ENCODE measurements at places on chromosomes 13 and 19.

GRCh38 chr13:72458701-72459100, 268.7 kb downstream of the MZT1 start:
- DNase-seq: no peak

DNA sequence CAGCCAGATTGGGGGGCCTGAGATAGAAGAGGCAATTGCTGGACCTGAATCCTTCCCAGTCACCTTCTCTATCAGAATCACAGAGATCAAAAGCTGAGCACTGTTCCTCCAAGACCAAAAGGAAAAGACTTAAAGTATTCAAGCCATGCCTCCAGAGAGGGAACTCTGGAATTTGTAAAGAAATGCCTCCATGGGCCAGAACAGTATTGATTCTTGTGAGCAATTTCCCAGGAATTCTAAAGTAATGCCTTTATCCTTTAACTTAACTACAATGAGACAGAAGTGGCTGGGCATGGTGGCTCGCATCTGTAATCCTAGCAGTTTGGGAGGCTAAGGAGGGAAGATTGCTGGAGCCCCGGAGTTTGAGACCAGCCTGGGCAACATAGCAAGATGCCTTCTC, 148.8 kb downstream of the FLT1 start:
- no peak for DNase-seq

DNA sequence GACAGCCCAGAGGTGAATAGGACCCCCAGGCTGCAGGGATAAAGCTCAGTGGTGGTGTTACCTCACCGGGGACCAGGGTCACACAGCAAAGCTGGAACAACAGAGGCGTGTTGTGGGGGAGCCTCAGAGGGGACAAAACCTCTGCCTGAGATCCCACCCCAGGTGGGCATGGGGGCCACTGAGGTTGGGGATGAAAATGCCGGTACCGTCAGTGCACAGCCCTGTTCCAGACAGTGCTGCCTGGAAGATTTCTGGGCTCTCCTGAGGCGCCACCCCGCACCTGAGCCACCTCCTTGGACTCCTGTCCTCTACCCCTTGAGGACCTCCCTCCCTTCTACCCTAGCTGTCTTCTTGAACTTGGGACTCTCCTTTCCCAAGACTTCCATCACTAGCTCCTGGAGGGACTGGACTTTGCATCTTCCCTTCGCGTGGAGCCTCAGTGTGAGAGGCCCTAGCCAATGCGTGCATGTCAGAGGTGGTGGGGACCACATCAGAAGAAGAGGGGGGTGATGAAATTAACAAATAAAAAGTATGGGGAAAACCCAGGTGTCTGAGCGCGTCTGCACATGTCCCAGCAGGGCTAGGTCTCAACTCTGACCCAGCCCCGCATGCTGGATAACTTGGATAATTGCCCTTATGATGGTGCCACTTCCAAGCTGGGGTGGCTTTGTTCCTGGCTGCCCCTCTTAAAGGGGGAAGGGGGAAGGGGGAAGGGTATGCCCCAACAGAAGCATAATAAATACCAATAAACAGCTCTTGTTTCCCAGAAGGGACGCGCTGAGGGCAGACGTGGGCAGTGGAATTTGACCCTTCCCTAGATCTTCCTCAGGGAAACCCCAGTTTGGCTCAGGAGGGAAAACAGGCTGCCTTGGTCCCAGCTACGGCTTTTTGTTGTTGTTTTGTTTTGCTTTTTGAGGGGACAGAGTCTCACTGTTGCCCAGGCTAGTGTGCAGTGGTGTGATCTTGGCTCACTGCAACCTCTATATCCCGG, 11.6 kb downstream of the CNFN start:
- DNase-seq: no peak

GRCh38 chr13:51797664-51798488, 6.1 kb downstream of the DHRS12 start:
- no peak for DNase-seq

DNA sequence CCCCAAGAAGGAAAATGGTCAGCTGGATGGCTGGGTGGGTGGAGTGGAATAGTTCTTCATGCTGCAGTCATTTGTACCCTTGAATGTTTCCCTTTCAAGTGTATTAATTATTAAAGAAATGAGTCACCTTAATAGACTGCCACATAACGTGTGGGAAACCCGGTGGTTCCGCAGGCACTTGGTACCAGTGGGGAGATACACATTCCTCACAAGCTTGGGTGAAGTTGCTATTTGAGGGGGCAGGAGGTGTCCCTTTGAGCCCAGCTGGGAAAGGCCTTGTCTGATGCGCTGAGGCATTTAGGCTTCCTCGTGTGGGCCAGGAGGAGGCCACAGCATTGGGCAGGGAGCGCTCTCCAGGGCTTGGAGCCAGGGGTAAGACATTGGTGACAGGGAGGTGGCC, 57.7 kb downstream of the ATP8A2 start:
- no peak for DNase-seq

GRCh38 chr13:22700246-22700887, 480.4 kb upstream of the SGCG start:
- DNase-seq: no peak

DNA sequence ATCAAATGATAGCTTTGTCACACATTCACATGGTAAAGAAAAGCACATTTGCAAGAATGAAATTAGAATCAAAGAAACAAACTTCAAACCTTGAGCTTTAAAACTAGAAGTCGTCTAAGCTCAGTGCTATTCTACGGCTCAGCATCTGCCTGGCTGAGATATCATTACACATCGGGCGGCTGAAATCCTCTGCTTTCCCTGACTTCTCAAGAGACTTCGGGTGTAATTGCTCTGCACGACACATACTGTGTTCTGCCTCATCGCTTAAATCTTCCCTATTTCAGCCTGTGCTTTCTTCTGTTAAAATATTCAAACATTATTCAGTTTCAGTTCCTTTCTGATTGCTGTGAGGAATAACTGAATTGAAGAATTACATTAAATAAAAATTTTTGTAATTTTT, 265.3 kb downstream of the NALCN start:
- no peak for DNase-seq

DNA sequence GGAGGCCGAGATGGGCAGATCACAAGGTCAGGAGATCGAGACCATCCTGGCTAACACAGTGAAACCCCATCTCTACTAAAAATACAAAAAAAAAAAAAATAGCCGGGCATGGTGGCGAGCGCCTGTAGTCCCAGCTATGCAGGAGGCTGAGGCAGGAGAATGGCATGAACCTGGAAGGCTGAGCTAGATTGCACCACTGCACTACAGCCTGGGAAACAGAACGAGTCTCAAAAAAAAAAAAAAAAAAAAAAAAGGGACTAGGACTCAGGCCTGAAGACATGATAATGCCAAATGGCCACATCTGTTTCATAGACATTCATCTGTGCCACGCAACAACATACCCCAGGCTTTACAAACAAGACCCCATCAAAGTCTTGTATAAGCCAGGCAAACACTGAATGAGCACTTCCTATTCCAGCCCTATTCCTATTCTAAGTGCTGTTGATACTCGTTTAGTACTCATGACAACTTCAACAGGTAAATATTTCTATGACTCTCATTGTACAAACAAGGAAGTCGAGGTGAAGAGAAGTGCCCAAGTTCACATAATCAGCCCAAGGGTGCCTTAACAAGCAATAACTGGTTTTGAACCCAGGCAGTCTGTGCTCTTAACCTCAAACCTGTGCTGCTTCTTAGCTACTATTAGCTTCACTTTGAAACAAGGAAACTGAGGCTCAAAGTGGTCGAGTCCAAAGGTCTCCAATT, 1.7 kb downstream of the B9D2 start:
- DNase-seq: no peak

GRCh38 chr13:78521091-78521490, 82.3 kb downstream of the POU4F1 start:
- no peak for DNase-seq

- peak; percentile 17 for DNase-seq
Observed at GRCh38 chr13:75566658-75567057, 17.1 kb downstream of the UCHL3 start.

DNA sequence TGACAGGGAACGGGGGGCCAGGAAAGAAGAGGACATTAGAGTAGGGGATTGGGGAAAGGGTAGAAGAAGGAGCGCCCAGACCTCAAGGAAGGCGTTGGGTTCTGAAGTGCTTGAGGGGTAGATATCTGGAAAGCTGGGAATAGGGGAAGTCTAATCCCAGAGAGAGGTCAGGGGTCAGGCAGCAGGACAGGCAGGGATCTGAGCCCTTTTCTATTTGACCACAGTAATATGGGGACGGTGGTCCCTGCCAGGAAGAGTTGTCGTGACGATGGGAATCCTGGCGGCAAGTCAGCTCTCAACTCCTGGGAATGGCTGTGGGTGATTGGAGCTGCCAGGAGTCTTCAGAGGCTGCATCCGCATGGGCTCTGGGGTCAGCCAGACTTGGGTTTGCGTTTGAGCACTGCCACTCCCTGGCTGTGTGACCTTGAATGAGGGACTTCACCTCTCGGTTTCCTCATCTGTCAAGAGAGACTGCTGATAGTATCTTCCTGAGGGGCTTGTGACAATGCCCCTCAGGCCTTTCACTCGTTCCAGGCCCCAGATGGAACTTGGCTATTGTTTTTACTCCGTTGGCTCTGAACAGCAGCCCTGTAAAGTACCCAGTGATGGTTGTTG, 1.3 kb downstream of the AP2A1 start:
- DNase-seq: no peak

GRCh38 chr19:46115396-46116106, 8.9 kb downstream of the IGFL3 start:
- DNase-seq: peak; percentile 28

DNA sequence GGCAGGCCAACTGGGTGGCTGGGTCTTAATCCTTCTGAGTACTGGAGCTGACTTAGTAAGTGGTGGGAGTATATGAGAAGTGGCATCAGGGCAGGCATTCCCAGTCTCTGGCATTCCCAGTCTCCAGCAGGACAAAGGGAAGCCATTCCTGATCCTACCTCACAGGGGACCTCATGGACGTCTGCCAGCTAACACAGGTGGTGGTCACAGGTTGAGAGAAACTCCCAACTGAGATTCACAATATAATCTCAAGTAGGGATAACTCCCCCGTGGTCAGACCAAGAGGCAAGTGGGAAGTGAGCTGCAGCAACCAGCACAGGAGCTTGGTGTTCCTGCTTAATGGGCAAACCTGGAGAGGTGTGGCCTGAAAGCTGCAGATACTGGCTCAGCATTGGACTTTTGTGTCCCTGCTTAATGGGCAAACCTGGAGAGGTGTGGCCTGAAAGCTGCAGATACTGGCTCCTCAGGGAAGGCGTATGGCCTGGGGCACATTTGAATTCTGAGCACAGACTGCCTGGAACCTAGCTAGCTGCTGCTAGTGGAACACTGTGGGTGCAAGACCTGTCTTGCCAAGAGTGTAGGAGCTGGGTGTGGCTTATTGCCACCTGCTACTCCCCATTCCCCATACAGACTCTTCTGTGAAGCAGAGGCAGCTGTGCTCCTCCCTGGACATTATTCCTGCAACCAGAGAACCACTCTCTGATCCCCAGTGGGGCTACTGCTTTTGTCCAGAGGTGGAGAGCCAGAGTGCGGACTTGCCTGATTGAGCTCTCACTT, 25.9 kb upstream of the OR10H2 start:
- no peak for DNase-seq

GRCh38 chr13:31896427-31896826, 135.1 kb upstream of the FRY start:
- peak; percentile 84 for DNase-seq

DNA sequence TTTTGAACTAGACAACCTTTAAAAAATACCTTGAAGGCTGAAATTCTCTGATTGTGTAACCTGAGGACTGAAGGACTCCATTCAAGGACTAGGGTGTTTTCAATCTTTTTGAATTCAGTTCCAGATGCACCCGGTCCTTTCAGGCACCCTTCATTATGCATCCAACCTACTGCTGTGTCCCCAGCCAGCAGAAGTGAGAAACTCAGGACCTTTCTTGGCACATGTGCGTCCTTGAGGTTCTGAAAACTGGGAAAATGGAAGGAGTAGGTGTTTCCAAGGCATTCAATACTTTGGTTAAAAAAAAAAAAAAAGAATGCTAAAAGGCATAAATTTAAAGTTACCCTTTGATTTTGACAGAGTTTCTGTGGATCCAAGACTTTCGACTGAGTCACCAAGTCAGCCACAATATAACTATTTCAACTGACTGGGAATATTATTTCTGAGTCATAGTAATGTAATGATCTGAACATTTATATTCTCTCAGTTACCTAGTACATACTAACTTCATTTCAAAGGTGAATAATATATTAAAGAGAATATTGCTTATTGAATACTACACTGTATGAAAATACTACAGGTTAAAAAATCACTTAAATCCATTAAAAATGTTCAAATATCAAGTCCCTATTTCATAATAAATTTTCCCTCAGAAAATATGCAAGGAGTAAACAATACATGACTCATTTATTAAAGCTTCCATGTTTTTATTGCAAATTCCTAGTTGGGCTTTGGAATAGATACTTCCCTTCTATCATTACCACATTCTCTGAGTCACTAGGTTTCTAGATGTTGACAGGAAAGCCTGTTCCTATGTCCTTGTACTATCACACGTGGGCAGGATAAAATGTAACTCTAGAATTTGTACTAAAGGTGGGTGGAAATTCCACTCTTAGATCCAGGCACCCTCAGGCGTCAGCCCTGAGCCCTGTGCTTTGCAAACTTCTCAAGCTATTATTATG, 2.4 kb upstream of the ITGBL1 start:
- DNase-seq: peak; percentile 82

- no peak for DNase-seq
Observed at GRCh38 chr19:3396881-3397265, 30.5 kb downstream of the NFIC start.

DNA sequence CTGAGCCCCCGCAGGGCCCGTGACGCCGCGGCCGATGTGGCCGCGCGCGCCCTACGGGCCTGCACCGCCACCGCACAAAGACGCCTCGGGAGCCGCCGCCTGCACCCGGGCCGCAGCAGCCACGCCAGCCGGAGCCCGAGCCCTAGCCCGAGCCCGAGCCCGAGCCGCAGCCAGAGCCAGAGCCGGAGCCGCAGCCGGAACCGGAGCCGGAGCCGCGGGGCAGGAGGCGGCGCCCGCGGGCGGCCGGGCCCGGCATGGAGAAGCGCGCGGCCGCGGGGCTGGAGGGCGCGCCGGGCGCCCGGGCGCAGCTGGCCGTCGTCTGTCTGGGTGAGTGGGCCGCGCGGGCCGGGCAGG, 379 bp downstream of the LRP3 start:
- DNase-seq: no peak

GRCh38 chr13:37608750-37609339, 10.3 kb upstream of the POSTN start:
- no peak for DNase-seq

GRCh38 chr13:65593298-65593874, 1636.8 kb downstream of the PCDH9 start:
- no peak for DNase-seq

GRCh38 chr19:19584356-19584755, 34.1 kb downstream of the PBX4 start:
- DNase-seq: no peak

GRCh38 chr13:31887286-31887685, 144.3 kb upstream of the FRY start:
- DNase-seq: peak; percentile 65

DNA sequence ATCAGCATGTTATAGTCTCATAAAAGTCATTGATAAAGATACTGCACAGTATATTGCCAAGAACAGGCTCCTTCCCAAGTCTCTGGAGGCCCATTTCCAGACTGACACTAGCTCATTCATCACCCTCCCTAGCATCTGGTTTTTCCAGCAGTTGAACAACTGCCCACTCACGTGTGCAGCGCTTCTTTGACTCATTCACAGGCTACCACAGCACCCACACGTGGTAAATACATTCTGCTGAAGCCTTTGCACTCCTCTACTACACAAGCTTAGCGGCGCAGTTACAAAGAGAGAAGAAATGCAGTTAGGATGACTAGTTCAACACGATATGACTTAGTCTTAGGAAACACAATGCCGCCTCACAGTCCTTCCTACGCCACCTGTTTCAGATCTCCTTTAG, 87.7 kb downstream of the DOCK9 start:
- peak; percentile 55 for DNase-seq

GRCh38 chr13:42777467-42777866, 3.9 kb upstream of the FAM216B start:
- no peak for DNase-seq

All from BJ (cell line).